ENCODE measurements at places on chromosomes 1 and 21.

DNA sequence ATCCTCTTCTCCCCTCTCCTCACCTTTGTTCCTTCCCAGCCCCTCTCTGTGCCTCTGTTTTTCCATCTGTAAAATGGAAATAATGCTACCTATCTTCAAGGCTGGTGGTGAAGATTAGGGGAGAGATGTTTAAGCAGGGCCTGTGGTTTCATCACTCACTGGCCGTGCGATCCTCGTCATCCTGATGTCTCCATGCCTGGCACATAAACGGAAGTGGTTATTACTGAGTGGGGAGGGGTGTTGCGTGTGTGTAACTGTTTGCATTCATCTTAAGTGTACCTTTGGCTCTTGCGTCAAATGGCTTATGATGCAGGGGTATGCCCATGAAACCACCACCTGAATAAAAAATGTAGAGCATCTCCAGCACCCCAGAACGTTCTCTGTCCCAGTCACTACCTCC lies 17.2 kb upstream of the C1QA start:
- DNase-seq: no peak

DNA sequence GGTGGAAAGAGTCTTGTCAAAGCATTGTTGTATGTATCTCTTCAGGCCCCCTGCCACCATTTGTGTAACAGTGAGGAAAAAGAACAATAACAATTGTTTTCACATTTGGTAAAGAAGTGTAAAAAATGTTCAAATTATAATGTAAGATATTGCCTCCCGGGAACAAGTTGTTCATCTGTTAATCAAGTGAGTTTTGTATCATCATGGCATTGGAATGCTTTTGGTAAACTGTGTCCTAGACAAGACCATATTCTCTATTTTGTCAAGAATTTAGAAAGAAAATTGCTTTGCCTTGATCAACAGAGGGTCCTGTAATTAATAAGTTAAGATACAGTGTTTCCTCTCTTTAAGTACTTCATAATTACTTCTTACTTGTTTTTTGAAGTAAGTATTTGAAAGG lies 692.0 kb upstream of the NR5A2 start:
- no peak for DNase-seq

GRCh38 chr1:52628614-52629324 lies 4.2 kb upstream of the SHISAL2A start:
- DNase-seq: no peak

GRCh38 chr1:217078078-217078690 lies 355.0 kb upstream of the ESRRG start:
- DNase-seq: peak; percentile 36

DNA sequence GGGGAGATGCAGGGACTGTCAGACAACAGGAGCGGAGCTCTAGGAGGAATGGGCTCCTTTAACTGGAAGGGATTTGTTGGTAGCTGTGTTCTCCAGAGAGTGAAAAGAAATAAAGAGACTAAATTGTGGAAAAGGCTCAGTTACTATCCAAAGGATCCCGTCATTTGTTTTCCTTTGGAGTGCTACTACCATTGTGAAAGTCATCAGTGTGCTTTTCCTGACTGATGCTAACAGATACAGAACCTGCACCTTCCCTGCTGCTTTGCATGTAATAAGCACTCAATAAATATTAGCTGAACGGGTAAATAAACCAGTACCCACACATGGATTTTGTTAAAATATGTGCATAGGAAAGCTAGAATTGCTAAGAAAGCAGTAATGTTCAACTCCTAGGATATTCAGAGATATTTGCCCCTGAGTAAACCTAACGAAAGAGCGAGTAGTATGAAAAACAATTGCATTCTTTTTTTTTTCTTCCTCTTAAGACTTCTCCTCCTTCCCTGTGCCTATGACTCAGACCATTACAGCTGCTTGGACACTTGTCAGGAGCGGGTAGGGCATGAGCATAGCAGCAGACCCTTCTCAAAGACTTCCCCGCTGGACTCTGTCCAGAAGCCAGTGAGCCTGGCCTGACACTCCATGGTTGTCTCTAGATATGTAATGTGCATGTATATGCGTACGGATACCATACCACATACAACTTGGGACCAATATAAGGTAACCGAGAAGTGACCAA lies 41.7 kb downstream of the PTGFRN start:
- no peak for DNase-seq

- DNase-seq: no peak
Observed at GRCh38 chr1:53728702-53729455, 10.1 kb downstream of the GLIS1 start.

- no peak for DNase-seq
Observed at GRCh38 chr1:65267683-65268082, 41.7 kb upstream of the DNAJC6 start.

GRCh38 chr1:161825831-161826230 lies 59.7 kb downstream of the ATF6 start:
- no peak for DNase-seq

DNA sequence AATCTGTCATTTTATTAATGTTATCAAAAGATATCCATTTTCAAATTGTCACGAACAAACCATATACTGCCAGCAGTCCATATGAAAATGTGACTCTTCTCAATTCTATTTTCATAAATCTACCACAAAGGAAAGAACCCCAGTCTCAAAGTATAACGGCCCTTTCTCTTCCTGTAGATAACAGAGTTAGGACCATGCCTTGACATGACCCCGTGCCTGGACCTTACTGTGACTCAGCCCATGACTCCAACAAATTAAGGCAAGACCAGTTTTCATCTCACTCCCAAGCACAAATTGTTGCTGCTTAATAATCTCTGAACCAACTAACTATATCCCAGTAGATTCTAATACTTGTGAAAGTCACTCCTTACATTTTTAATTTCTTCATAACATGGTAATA lies 124.4 kb upstream of the NFIA start:
- no peak for DNase-seq

- no peak for DNase-seq
Observed at GRCh38 chr1:35661474-35661795, 20.1 kb upstream of the PSMB2 start.

DNA sequence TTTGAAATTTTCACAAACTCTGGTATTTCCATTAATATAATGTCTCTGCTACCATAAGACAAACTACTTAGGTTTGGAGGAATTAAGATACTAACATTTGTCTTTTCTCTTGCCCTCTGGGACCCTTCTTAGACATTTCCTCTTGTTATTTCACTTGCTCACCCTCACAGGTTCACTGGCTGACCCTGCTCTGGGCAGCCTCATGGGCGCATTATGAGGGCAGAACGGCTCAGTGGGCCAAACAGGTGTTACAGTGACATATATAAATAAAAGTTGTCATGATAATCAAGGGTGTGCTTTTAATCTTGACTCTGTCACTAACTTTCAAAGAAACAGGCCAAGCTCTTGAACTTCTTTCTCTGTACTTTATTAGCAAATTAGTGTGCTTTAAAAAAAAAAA lies 46.5 kb downstream of the ZNHIT6 start:
- no peak for DNase-seq

- DNase-seq: no peak
Observed at GRCh38 chr1:209218981-209219380, 364.5 kb upstream of the CAMK1G start.

- no peak for DNase-seq
Observed at GRCh38 chr1:59177756-59178155, 119.1 kb upstream of the FGGY start.

DNA sequence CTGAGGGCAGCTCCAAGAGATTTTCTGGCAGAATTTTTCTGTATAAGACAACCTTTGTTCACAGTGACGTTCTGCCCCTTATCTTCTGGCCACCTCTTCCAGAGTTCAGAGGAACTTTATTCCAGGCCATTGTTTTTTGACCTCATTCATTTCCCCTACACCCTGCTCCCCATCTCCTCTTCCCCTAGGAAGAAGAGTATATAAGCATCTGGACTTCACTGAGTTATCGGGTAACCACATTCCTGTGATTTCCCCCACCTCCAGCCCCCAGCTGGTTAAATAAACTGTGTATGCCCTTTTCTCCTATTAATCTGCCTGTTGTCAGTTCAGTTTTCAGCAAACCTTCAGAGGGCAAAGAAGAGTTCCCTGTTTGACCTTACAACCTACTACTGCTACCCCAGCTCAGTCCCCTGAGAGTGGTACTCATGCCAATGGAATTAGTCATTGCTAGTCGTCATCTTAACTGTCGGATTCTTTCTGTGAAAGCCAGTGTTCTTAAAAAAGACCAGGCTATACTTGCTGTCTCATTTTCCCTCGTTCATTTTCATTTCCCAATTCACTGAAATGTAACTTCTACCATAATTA lies 14.3 kb upstream of the ALG14 start:
- DNase-seq: no peak

- peak; percentile 51 for DNase-seq
Observed at GRCh38 chr1:61588736-61589672, 135.9 kb downstream of the TM2D1 start.

DNA sequence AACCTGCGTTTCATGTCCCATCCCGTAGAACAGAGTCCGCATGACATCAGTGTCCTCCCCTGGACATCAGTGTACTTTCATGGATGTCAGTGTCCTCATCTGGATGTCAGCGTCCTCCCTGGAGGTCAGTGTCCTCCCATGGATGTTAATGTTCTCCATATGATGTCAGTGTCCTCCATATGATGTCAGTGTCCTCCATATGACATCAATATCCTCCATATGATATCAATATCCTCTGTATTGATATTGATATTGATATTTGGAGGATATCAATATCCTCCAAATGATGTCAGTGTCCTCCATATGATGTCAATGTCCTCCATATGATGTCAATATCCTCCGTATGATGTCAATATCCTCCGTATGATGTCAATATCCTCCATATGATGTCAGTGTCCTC lies 284.9 kb downstream of the AJAP1 start:
- no peak for DNase-seq

DNA sequence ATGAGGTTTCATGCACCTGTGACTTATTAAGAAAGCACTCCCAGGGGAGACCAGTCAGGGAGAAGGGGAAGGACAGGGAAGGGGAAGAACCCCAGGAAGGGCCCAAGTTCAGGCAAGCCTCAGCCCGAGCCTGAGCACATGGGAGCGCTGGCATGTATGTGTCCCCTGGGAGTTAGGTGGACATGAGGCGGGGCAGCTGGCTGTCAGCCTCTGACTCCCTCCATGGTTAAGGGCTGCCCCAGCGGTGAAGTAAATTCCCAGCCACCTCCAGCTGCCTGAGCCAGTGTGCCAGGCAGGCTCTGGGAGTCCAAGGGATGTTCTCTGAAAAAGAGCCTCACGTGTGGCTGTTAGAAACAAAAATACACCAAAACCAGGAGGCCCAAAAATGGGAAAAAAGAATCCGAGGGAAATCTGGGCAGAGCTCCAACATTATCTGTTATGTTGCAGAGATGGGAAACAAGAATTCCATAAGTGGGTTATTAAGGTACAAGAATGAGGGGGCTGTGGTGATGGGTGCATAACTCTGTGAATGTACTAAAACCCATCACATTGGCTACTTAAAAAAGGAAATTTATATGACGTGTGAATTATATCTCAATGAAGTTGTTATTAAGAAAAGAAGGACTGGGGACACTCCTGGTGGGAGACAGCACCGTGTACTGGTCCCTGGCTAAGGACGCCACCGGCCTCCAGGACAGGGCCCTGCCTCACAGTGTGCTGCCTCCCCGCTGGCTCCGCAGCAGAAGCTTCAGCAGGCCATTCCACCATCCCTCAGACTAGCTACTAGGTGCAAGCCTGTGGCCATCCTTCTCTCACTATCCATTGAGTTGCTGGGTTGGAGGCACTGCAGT lies 18.7 kb downstream of the DMRTB1 start:
- DNase-seq: no peak

GRCh38 chr1:228889289-228889688 lies 154.0 kb downstream of the RHOU start:
- DNase-seq: no peak

All from NCI-H748 treated with DMSO at 0.1 percent for 48 hours (cell line).